ENCODE measurements at places on chromosomes 7 and 10.

DNA sequence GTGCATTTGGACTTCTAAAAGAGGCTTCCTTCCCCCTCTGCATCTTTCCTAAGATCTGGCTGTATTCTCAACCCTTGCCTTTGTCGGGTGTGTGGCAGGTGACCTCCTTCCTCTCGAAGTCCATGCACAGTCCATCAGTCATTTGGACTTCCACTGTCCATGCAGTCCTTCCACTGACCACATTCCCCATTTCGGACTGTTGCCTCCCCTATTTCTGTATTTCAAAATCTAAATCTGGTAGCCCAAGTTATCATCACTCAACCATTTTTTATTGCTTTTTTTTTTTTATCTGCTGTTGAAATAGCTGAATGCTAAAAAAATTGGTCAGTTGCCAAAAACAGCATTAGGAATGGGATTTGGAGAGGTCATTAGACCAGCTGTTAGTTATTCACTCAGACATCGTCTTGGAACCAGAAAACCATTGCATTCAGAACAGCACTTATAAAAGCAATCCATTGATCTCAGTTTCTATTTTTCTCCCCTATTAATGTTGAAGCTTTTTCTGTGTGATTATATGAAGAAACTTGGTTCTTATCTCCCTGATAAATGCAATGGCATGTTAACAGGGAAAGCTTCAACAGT is 575.6 kb downstream of the KIF20B start:
- DNase-seq = no peak

GRCh38 chr7:44222074-44222473 is 21.3 kb downstream of the YKT6 start:
- DNase-seq = no peak

- DNase-seq = no peak
Measured at GRCh38 chr7:120716307-120716706, 141.6 kb downstream of the TSPAN12 start.

GRCh38 chr10:82742478-82742877 is 867.5 kb downstream of the NRG3 start:
- no peak for DNase-seq

DNA sequence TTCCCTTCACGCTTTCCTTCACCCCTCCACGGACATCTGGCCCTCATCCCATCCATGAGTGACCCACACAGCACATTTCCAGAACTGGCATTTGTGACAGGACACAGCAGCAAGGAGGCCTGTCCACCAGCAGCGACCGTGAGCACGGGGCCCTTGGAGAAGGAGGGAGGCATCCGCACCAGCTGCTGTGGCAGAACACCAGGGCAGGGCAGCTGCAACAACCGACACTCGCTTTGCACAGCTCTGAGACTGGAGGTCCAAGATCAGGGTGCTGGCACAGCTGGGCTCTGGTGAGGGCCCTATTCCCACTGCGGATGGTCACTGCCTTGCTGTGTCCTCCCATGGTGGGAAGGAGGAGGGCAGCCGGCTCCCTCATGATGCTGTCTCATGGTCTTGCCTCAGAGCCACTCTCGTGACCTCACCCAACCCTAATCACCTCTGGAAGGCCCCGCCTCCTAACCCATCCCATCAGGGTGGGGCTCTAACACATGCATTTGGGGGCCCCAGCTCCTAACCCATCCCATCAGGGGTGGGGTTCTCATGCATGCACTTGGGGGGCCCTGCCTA is 36.7 kb downstream of the PTPRN2 start:
- no peak for DNase-seq

DNA sequence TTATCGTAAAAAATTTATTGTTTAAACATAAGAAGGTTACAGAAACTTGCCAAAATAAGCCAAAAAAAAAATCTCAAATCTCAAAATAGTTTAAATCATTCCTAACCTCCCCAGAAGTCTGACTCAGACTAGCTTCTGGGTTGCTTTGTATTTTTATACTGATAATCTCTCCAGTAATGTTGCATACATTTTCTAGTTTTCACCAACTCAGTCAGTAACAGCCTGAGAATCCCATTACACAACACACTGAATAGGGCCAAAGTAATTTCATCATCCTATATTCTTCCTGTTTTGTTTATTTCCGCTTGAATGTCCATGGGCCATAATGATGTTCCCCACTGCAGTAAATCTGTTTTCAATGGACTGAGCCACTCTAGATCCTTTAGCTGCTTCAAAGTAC is 478.5 kb downstream of the GPAM start:
- DNase-seq = no peak

DNA sequence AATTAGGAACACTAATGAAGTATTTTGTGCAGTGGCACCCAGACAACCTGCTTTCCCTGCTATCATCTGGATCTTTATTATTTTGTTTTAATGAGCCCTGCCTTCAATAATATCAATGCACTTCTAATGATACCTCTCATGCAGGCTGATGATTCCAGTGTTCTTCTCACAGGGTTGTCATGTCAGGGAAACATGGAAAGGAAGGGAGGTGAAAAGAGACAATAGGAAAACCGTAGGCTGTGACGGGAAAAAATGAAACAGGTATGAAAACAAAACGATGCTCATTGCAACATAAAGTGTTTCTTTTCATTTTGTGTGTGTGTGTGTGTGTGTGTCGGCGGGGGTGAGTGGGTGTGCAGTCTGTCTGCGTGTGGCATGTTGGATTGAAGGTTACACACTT is 102.6 kb upstream of the CTBP2 start:
- no peak for DNase-seq

- DNase-seq = no peak
Measured at GRCh38 chr7:114459574-114459973, 45.0 kb downstream of the FOXP2 start.

DNA sequence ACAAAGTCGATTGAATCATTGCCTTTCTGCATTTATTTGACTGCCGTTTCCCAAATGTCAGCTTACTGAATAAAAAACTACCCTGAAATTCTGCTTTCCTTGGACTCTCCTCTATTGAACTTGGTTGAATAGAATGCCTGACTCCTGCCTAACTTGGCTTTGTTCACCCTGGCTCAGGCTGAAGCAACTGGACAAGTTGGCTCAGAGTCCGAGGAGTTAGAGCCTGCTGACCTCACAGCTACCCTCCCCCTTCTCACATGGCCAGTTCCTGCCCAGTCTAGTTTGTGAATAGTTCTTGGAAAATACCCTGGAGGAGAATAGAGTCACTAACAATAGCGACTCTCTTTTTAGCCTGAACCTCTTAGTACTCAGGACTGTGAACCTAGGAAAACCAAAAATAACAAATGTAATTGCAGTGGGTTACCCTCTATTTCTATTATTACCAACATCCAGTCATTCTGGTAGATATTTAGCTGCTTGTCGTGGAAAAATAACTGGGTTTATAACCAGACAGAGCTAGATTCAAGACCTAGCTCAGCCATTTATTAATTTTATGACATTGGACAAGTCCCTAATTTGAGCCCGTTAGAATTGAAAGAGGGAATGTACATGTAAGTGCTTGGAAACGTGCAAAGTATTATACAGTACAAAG is 17.3 kb upstream of the NRBF2 start:
- no peak for DNase-seq

DNA sequence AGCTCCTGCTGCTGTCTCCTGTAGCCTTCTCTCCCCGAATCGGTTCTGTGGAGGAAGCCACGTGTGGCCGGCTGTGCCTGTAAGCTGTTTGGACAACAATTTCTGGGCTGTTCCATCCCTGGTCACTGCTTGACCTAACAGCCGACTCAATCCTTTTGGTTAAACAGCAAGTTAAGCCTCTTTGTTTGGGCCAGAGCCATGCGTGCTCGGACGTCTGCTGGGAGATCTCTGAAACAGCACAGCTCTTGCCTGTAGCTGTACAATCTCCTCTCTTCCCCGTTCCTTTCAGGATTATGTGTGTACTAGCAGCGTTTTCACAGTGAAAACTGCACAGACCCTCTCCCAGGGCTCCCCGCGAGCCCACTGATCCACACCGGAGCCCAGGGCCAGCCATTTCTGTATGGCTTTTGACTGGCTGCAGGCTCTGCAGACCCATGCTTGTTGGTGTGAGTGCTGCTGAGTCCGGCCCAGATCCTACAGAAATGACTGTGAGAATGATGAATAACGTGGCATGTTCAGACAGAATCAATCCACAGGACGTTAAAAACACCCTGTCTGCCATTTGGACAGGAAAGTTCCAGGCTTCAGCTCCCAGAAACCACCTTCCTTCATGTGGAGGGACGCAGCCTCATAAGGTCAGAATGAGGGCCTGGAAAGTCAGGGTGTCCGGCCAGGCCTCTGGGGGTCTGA is 428.6 kb upstream of the ADARB2 start:
- DNase-seq = no peak

DNA sequence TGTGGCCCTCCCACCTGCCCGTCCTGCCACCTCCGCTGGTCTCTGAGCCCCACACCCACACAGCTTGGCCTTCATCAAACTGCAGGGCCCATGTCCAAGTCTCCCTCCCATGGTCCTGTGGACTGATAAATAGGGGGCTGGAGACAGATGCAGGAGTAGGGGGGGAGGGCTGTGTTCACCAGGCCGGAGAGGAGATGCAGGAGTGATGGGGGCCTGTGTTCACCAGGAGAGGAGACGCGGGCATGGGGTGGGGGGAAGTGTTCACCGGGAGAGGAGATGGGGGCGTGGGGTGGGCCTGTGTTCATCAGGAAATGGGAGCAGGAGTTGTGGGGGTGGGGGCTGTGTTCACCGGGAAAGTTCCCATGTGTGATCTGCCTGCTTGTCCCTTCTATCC is 37.0 kb downstream of the JAKMIP3 start:
- DNase-seq = no peak

DNA sequence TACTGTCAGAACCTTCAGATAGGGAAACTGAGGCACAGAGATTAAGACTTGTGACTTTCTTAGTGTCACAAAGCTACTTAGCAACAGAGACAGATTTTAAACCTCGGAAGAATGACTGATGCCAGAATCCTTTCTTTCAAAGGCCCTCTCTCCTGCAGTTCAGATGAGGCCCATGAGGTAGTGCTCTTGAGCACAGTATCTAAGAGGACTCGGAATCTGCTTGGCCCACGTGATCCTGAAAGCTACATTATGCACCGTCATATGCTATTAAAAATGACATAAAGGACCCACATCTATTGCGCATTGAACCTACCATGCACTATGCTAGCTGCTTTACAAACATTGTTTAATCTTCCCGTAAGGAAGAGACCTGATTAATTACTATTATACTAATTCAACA is 355.9 kb downstream of the SFMBT2 start:
- no peak for DNase-seq

DNA sequence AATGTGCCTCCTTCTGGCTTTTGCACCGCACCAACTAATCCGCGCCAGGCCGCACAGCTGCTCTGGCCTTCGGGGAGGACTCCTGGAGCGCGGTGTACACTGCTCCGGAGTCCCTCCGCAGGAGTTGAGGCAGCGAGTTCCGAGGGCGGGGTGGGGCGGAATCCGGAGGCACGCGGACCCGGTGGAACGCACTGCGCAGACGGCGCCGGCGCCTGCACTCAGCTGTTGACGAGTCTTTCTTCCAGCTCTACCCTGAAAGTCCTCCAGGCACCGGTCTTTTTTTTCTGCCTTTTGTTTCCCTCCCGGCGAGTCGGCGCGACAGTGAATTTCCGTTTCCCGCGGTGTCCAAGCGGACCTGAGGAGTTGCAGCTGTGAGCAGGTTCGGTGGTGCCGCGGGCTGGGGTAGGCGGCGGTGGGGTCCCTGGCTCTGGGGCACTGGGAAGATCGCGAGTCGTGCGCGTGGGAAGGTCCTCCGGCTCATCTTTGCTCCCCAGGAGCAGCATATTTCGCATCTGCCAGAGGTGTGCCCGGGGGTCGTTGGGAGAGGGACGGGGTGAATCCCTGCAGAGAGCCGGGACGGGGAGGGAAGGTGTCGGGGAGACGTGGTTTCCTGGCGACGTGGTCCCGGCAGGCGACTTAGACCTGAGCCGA is 44.1 kb downstream of the SFTPD start:
- peak; percentile 22 for DNase-seq

GRCh38 chr7:130353196-130353595 is 8.6 kb downstream of the CPA5 start:
- DNase-seq = no peak

- DNase-seq = peak; percentile 18
Measured at GRCh38 chr10:110208614-110209453, 1.4 kb downstream of the MXI1 start.

DNA sequence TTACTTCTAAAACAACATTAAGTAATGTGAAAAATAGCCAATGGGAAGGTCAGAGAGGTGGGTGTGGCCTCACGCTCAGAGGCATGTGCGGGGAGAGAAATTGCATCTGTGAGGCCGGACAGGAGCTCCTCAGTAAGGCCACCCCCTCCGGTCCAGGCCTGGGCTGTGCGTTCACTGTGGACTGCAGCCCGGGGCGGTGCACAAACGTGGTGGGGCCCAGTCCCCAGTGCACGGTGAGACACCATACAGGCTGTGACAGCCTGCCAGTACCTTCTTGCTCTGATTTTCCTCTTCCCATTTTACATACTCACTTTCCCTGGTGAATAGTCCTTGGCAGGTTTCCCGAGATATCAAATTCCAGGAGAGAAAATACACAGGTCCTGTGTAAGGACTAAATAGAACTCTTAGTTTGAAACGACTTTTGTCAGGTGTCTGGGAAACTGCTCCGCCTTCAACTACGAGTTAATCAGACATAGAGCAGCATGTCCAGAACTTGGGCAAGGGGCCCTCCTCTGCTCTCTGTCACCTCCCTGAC is 174.1 kb upstream of the MKI67 start:
- DNase-seq = no peak

GRCh38 chr7:54543051-54543488 is 895 bp downstream of the VSTM2A start:
- no peak for DNase-seq
